ENCODE measurements at places on chromosomes 2 and 18. TPM values are rescaled to one million over a fixed set of nuclear protein-coding genes. Genes with fewer than 3 reads are reported as not detected.

GRCh38 chr18:76233876-76234675 is 261.0 kb downstream of the ZNF516 start:
- DNase-seq, result no peak

GRCh38 chr18:3444954-3445353 is 5.0 kb upstream of the TGIF1 start:
- DNase-seq, result no peak

DNA sequence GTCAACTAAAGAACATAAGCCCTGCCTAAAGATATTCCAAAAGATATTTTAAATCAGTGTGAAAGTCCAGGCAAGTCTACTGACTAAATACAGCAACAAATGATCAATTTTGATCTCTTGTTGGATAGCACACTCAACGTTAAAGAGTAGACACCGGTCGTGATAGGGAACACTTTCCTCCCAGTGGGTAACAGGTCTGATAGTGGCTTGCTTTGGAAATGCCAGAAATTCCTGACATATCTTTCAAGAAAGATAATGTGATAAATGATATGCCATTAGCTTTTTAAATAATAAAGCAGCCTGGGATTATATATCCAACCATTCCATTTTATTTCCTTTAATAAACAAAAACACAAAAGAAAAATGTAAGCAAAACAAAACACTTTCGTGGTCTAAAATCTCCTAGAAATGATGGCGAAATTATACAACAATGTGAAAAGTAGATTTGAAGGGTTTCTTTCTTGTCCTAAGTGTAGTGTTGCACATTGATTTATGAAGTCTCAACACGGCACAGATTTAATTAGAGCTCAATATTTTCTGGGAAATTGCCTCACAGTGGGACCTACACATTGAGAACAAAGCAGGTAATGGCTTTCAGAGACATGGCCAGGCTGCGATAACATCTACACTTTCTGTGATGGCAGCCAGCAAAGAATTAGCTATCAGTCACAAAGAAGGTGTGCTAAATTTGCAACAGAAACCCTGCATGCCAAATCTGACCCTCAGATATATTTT is 158.6 kb downstream of the PPP1R1C start:
- DNase-seq, result no peak

DNA sequence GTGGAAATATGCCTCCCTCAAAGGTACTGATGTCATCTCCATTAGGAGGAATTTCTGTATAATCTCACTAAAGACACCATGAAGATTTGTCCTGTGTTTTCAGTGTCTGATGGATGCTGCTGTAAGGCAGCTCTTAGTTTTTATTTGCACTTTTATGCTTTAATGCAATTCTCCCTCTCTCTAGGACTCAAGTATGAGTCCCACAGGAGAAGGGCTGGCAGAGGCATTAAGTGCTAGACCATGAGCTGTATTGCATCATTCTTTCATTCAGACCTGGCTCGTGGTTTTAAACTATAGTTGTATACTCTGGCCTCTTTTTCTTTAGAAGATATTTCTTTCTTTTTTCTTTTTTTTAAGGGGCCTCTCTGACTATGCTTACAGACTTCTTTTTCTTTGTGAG is 805.6 kb downstream of the DPP10 start:
- no peak for DNase-seq

GRCh38 chr18:42915299-42915698 is 200.2 kb downstream of the RIT2 start:
- DNase-seq, result no peak

DNA sequence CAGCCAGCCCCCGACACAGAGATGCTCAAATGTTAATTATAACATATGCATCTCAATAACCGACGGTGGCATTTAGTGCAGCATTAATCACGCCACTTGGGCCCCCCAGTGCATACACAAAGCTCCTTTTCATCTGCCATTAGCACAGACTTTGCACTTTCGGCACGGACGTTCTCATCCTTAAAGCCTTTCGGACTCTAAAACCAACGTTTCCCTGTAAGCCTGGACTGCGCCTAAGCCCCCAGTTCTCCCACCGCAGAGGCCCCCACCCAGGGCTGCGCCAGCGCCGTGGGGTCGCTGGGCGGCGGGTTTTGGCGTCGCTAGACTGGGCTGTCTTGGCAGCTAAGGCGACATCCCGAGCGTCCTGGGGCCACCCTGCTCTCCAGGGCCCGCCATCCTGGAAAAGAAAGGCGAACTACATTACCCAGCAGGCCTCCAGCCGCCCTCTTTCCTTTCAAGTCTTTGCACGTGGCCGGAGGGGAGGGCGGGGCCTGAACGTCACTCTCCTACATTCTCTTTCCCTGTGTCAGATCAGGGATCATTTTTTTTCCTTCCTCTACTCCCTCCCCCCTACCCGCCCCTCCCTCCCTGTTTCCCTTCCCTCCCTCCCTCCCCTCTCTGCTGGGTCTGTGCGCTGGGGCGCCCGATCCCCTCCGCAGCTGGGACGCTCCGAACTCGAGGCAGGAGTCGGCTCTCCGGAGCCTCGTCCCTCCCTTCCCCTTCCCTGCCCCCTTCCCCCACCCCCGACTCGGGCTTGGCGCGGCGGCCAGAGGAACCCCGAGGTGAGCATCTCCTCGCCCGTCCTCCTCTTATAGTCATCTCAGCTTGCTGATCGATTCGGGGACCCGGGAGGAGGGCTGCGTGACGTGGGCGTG is at the start of gene CTIF:
TSS of gene CTIF (plus strand) at position 501 of the 875 bp plus-strand sequence. CDS start 80,535 bp downstream, outside the sequence.
- DNase-seq, result peak; percentile 49

- no peak for DNase-seq
Observed at GRCh38 chr2:153228904-153229303, 249.7 kb downstream of the RPRM start.

- no peak for DNase-seq
Observed at GRCh38 chr2:158644139-158644538, 151.0 kb upstream of the DAPL1 start.

DHRS9 gene
- 0.71 TPM for total RNA-seq

ACKR3 gene
- total RNA-seq, result 6.6 TPM

SCG2 gene
- total RNA-seq, result 0.35 TPM

PASK gene
- total RNA-seq, result 150 TPM

Data from activated B cell treated with CpG ODN at 0.5 μM for 24 hours (primary cell).